HuH-7.5 (cell line): ENCODE measurements at places on chromosomes 7 and 10.

GRCh38 chr10:69892816-69893215, 91.1 kb downstream of the COL13A1 start:
- no peak for DNase-seq

DNA sequence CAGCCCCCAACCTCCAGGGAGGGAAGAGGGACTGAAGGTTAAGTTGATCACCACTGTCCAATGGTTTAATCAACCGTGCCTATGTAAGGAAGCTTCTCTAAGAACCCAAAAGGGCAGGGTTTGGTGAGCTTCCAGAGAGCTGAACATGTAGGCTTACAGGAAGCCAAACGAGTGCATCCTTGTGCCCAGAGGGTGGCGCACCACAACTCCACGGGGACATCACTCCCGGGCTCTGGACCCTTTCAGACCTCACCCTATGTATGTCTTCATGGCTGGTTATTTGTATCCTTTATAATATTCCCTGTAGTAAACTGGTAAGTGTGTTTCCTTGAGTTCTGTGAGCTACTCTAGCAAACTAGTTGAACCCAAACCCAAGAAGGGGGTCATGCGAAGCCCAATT, 11.5 kb upstream of the NFKB2 start:
- DNase-seq: no peak

DNA sequence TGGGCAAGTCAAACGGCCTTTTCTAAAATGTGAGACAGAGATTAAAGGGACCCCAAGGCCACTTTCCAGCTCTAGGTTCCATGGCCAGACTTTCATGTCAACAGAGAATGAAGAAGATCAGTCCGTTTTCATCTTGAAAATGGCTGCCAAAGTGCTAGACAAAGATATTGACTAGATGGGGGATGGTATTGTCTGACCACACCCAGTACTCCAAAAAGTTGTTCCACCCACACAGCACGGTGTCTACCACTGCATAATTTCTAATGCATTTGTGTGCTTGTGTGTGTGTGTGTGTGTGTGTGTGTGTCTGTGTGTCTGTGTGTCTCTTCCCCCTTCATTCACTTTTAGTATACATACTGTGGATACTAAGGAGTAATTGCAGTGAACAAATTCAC, 1.3 kb downstream of the COL1A2 start:
- no peak for DNase-seq

DNA sequence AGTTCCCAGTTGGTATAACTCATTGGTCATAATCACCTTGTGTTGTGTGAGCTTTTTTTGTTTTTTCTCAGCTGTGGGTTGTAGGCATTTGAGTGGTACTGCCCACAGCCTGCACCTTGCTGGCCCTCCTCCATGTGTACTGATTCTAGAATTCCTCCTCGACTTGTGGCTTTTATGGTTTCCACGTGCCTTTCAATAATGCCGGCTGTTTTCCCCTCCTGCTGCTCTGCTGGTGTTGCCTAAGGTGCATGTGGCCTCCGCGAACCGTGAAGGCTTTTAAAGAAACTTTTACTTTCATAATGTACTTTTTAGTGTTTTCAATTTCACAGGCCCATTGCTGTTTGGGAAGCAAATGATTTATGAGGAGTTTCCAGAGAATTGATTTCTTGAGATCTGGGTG, 518.0 kb downstream of the REEP3 start:
- DNase-seq: no peak

- no peak for DNase-seq
Measured at GRCh38 chr7:70660154-70660818, 471.7 kb upstream of the GALNT17 start.

- DNase-seq: no peak
Measured at GRCh38 chr7:50372923-50373322, 68.4 kb downstream of the IKZF1 start.
